ENCODE measurements at places on chromosomes 5 and 9. TPM values are rescaled to one million over a fixed set of nuclear protein-coding genes. Genes with fewer than 3 reads are reported as not detected.

The LMX1B gene
- total RNA-seq: 0.31 TPM

The C5orf58 gene
- not detected for total RNA-seq

The PCDHGA11 gene
- total RNA-seq: 3.3 TPM

The MIER3 gene
- 24.9 TPM for total RNA-seq

The ZFP2 gene
- 0.71 TPM for total RNA-seq

The SLC25A2 gene
- total RNA-seq: not detected

The FSD1L gene
- total RNA-seq: 9.9 TPM

The PHF24 gene
- total RNA-seq: not detected

The C9orf153 gene
- total RNA-seq: 0.17 TPM

The CER1 gene
- total RNA-seq: not detected

The OLFM1 gene
- total RNA-seq: 8.5 TPM

The SLC36A3 gene
- not detected for total RNA-seq

The F2R gene
- 4.2 TPM for total RNA-seq

The SLC12A7 gene
- 4.3 TPM for total RNA-seq

The FBN2 gene
- total RNA-seq: not detected

The WNT8A gene
- total RNA-seq: 0.51 TPM

The TOR1A gene
- total RNA-seq: 25.2 TPM

The EXOC3 gene
- 56.0 TPM for total RNA-seq

The PDCD1LG2 gene
- 1.4 TPM for total RNA-seq

The DRD1 gene
- not detected for total RNA-seq

The GGTA1 gene
- 11.7 TPM for total RNA-seq

The PRRX2 gene
- 1.6 TPM for total RNA-seq

The IRX2 gene
- total RNA-seq: not detected

The MAPKAP1 gene
- 105 TPM for total RNA-seq

The SPATA31C1 gene
- total RNA-seq: not detected

The ERCC8 gene
- total RNA-seq: 5.0 TPM

The PFN3 gene
- total RNA-seq: not detected

Measured in gastrocnemius medialis (tissue), 4 donors.